SW 1271 (cell line): ENCODE measurements at places on chromosomes 1 and 21.
A peak's percentile ranks its signal among the peaks of the same experiment; 100 is the strongest.

DNA sequence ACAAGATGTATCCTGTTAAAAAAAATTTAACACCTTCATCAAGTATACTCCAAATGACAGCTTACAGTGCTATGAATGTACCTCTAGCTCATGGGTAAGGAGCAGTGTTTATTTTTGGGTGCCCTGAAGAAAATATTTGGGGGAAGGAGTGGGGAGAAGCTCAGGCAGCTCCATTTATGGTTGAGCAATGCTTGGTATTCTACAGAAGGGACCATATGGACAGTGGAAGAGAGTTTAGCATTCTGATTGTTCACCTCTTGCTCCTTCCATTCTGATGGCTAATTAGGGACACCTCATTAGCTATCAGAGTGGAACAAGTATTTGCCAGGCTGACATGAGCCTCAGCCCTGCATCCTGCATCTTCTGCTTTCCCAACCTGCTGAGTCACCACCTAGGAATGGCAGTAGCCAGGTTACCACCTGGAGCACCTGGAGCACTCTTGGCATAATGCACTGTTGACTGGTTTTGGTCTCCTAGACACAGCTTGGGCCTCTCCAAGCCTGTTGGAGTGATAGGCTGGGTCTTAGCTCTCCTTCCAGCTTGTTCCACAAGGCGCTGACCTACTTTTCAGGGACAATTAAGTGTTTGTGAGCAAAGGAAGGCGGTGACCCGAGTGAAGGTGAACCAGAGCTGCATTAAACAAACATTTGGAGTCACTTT is 62.0 kb upstream of the MACF1 start:
- DNase-seq: no peak

- no peak for DNase-seq
Observed at GRCh38 chr1:36463463-36463802, 751 bp downstream of the MRPS15 start.

- no peak for DNase-seq
Observed at GRCh38 chr1:246329900-246330299, 177.2 kb downstream of the SMYD3 start.

- DNase-seq: no peak
Observed at GRCh38 chr21:41662761-41663160, 104.1 kb downstream of the RIPK4 start.

DNA sequence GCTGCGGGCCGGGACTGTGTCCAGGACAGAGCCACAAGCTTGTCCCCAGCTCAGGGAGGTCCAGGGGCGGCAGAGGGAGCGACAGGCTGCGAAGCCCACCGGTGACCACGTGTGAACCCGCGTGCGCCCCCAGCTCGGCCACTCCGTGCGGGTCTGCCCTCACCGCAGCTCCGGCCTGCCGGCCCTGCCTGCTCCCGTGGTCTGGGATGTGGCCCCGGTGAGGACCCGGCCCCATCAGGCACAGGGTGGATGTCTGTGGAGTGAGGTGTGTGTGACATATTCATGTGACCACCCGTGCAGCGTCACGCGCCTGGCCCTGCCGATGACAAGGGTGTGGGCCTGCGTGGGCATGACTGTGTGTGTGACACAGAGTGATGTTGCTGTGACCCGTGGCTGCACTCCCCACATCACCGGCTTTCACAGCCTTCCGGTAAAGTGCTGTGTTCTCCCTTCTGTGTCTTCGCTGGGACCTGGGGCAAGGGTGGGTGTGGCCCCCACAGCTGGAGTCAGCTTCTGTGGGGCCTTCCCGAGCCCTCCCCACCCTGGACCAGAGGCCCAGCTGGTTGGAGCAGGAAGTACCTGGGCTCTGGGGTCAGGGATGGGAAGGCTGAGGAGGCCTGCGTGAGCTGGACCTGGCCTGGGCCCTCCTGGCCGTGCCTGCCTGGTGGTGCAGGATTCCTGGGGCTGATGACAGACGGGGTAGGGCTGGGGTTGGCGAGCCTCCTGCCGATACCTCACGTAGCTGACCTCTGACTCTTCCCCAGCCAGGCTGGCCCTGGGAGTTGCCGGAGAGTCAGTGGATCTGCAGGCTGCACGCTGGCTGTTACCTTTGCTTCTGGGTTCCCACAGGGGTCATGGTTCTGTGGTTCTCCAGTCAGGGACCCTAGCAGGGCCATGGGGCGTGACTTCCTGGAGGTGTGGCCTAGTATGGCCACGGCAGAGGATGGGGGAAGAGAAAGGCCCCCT is 4.1 kb downstream of the RNF223 start:
- no peak for DNase-seq

DNA sequence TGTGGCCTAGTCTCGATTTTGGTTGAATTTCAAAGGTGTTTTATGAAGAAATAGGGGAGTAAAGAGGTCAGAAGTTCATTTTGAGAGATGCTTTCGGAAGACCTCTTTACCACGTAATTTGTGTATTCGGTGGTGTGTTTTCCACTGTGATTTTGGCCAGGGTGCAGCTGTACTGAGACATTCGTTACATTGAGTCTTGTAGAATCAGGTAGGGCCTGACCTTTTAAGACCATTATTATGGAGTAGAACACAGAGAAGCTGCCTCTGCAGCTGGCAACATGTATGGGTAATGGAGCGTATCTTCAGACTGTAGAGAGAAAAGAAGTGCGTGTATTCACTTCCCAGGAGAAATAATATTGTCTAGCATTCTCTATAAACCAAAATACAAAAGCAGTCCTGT is 326.5 kb downstream of the PDE4B start:
- no peak for DNase-seq

DNA sequence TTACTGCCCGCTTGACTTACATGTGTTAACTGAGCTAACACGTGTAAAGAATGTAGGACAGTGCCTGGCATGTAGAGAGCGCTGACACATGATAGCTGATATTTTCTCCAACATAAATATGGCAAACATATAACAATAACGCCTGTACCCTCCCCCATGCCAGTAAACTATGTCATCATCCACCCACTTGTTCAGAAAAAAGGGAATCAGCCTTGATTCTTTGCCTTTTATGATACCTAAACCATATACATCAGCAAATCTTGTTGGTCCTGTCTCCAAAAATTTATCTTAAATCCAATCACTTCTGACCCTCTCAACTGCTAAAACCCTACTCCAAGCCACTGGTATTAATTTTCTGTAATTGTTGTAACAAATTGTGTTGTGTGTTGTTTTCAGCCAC is 1.1 kb upstream of the ZNF692 start:
- no peak for DNase-seq

DNA sequence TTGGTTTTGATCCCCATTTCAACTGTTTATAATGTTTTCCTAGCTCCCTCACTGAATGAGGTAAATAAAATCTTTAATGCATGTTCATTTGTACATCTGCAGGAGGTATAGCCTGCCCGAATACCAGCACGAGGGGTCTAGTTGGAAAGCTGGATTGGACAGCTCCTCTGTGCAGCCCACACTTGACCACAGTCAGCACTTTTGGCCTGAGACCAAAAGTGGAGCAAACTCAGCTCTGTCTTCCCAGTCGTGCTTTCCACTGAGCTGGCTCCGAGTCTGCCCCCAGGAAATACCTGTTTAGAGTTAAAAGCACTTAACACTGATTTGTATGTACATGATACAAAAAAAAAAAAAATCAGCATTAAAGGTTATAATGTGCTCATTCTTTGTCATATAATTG is 224.4 kb downstream of the DSCAM start:
- no peak for DNase-seq

DNA sequence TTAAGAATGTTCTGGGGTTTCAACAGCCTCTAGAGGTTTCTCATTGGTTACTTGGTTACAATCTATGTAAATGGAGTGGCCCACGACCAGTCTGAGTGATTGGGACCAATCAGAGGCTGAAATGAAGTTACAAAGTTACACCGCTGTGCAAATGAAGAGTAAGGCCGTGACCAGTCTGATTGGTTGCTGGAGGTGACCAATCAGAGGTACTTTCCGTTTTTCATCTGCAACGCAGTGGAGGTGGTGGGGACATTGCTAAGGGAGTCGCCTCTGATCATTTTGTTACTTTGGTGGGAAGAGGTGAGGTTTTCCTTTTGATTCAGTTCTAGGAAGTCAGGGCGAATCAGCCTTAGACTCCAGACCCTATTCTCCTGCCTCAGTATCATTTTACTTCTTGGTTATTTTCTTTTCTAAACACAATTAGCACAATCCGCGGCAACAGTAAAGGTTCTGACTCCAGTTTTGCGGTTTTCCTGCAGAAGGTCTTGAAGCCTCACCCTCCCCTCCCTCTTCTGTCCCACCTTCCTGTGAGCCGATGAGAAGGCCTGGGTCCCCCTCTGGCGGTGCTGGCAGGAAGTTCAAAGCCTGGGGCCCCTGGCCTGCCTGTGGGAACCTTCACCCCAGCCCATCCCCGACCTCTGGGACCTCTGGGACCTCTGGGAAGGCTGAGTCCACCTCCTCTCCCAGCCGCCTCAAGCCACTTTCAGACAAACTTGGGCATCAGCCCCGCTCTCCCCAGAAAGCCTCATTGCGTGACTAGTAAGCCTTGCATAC is 38.7 kb upstream of the TTC34 start:
- no peak for DNase-seq

GRCh38 chr1:106290805-106291501 is 765.5 kb upstream of the PRMT6 start:
- DNase-seq: no peak

DNA sequence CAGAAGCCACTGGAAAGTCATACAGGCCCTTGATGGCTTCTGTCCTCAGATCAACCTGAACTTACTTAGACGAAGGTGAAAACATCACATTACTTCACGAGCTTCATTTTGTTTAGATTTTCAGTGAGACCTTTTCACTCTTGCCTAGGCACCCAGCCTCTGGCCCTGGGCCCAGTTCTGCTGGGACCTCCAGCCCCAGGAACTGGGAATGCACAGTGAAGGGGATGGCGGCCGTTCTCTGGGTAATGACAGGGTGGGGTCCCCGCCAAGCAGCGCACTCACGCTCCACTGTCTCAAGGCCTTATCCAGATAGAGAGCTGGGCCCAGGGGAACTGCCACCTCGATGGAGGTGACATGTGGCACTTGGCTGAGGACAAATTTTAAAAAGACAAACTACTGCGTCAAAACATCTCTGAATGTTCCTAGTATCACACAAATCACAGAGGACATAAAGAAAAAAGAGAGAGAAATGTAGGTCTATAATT is 54.8 kb downstream of the NPHP4 start:
- DNase-seq: no peak

- no peak for DNase-seq
Observed at GRCh38 chr1:43382027-43382779, 7.4 kb downstream of the MED8 start.

GRCh38 chr1:49026230-49026811 is 249.6 kb upstream of the BEND5 start:
- no peak for DNase-seq

GRCh38 chr21:20451046-20451445 is 547.2 kb upstream of the NCAM2 start:
- DNase-seq: peak; percentile 22

DNA sequence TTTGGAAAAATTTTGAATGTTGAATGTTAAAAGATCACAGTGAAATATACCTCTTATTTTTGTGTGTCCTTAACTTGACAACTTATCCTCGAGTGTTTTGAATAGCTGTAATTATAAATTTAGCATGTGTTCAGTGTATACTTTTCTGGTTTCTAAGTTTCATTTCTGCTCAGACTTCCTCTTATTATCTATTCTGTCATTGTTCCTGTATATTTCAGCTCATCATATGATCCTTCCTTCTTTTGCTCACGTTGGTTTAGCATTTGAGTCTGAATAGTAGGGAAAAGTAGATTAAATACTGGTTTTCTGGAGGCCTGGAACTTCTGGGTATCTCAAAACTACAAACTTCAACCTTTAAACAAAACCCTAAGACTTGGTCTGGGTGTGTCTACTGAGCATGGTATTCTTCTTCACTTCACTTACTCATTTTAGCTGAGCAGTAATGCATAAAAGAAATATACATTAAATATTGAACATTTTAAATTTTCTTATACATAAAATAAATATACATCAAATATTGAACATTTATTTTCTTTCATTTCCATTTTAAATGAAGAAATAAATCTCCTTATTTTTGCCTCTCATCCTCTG is 3.3 kb upstream of the ATP6V1G3 start:
- no peak for DNase-seq

- no peak for DNase-seq
Observed at GRCh38 chr1:244187310-244187709, 136.2 kb downstream of the ZBTB18 start.

DNA sequence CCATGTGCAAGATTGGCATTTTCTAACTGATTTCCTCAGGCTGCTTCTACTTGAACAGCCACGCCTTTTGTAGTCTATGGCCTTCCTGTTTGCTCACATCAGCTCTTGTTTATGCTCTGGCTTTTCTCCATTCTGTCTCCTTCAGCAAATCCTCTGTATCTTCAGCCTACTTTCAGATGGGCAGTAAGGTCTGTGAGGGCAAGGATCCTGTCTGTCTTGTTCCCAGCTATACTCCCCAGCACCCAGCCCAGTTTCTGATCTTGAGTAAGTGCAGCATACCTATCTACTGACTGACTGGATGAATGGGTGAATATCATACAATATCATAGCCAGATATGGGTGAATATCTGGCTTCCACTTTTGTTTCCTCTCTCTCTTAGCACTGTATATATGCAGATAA is 438.1 kb downstream of the LMO4 start:
- no peak for DNase-seq

DNA sequence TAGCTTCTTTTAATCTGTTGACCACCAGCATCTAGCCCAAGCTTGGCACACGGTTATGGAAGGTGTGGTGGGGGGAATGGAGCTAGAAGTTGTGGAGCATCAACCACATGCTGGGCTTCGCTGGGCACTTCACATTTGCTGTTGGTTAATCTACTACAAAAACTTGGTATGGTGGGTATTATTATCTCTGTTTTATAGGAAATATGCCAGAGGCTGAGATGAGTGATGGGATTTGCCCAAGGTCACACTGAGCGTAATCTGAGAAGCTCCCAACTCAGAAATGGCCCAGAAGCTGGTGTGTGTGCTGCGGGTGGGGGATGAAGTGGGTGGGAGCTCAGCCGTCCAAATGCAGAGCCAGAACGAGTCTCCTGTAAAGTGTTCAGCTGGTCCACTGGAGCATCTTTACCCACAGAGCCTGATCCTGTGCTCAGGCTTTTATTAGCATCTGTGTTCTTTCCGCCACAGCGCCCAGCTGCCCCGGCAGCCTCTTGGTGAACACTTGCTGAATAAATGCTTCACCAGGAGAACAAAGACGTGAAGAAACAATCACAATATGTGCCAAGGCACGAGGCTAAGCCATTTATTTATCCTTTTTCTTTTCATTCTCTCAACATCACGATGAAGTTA is 98.6 kb upstream of the JUN start:
- no peak for DNase-seq
